ENCODE measurements at places on chromosomes 12 and 14. TPM values are rescaled to one million over a fixed set of nuclear protein-coding genes. Genes with fewer than 3 reads are reported as not detected.

GRCh38 chr14:87430810-87431209, 562.2 kb downstream of the GALC start:
- DNase-seq, result no peak

TMEM30B gene
- polyA plus RNA-seq, result not detected

GRCh38 chr12:53688134-53688533, 12.3 kb upstream of the ATP5MC2 start:
- no peak for DNase-seq

GRCh38 chr14:96422992-96423391, 31.1 kb downstream of the AK7 start:
- DNase-seq, result no peak

- no peak for DNase-seq
Observed at GRCh38 chr12:14841761-14842160, 1.6 kb downstream of the ART4 start.

COX8C gene
- polyA plus RNA-seq, result not detected

DNA sequence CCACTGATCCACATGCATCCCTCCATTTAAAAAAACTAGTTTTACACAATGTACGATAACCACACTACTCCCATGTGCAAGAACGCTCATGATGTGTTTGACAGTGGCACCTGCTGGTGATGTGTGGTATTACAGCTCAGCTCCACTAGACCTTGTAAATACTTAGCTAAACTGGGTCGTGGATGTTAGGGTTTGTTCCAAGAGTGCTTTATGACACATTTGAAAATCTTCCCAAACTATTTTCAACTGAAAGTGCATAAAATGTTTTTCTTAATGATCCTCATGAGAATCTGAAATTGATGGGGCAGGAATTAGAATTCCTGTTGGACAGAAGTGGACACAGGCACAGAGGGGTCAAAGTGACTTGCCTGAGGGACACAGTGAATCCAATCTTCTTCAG, 99.2 kb downstream of the SCARB1 start:
- peak; percentile 73 for DNase-seq

- DNase-seq, result no peak
Observed at GRCh38 chr12:107818984-107819383, 44.5 kb downstream of the ASCL4 start.

GRCh38 chr14:51554953-51555352, 96.8 kb upstream of the FRMD6 start:
- no peak for DNase-seq

DNA sequence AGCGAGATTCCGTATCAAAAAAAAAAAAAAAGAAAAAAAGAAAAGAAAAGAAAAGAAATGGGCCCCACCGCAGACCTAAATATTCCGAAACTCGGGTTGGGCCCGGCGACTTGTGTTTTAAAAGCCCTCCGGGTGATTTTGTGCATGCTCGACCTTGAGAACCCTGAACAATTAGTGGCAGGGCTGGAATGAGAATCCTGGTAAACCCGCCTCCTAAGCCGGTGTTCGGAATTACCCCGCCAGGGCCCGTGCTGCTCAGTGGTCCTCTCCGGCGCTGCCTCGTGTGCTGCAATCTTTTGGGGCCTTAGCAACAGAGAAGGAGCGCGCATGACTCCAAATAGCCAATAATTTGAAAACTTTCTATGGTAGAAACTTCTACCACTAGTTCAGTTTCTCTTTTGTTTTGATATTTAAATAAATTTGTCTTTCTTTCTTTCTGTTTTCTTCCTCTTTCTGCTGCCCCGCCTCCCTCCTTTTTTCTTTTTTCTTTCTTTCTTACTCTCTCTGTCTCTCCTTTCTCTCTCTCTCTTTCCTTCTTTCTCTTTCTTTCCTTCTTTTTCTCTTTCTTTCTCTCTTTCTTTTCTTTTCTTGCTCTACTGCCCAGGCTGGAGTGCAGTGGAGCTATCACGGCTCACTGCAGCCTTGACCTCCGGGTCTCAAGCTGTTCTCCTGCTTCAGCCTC, 1.5 kb upstream of the GALNT6 start:
- DNase-seq, result peak; percentile 71

DNA sequence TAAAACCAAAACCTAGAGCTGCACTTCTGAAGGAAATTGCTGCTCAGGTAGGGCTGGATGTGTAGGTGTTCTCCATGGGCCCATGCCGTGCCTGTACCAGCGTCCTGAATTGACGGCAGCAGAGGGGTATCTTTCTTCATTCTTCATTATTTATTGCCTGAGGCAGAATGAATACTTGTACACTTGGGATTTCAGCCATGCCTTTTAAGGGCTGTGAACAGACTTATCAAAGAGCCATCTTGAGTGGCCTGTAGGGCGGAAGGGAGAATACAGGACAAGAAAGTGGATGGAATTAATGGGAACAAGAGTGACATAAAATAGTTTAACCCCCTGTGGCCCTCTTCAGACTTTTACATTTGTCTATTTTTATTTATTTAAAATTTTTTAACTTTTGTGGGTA, 61.4 kb downstream of the RASSF3 start:
- no peak for DNase-seq

DNA sequence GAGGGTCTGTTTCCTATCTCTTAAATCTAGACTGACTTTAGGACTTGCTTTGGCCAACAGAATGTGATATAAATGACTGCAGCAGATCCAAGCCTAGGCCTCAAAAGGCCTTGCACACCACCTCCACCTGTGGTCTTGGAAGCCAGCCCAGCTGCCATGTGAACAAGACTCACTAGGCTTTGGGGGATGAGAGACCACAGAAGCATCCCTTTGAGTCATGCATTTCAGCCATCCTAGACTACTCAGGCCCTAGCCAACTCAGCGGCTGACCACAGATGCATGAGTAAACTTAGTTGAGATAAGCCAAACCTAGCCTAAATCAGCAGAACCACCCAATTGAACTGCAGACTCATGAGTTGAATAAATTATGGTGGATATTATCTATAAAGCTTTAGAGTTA, 87.7 kb downstream of the KCNH5 start:
- no peak for DNase-seq

HOXC12 gene
- not detected for polyA plus RNA-seq

GRCh38 chr12:109084425-109084824, 8.8 kb downstream of the ALKBH2 start:
- no peak for DNase-seq

DNA sequence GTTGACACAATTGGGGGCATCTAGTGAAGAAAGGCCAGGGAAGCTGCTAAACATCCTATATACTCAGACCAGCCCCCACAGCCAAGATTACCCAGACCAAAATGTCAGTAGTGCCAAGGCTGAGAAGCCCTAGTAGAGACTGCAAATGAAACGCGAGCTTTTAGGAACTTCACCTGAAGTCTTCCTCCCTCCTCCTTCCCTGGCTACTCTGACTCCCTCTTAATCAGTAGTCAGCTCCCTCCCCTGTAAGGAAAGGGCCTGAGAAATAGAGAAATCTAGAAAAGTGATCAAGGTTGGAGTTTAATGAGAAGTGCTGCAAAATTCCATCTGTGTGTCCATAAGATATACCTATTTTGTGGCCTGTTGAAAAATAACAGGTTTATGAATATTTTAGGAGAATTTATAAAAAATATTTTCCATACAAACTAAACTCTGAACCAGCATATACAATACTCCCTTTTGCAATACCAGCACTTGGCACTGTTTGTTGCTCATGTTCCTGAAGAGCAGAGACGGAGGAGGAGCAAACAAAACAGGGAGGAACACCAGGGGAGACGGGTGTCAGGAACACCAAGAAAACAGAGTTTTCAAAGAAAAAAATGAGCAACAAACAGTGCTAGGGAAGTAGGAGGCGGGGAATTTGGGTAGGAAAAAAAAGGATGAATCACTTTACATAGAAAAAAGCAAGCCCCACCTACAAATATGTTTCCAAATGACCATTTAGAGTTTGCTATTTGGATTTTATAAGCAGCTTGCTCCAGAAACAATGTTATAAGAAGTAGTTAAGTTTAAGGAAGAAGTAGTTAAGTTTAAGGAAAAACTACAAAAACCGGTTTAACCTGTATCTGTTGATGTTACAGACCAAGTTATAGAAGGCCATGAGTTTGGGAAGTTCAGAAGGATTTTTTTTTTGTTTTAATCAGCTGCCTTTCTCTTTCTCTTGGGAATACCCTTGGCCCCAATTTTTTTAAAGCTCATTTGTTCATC, 282.1 kb upstream of the GRIP1 start:
- no peak for DNase-seq

INHBC gene
- not detected for polyA plus RNA-seq

DNA sequence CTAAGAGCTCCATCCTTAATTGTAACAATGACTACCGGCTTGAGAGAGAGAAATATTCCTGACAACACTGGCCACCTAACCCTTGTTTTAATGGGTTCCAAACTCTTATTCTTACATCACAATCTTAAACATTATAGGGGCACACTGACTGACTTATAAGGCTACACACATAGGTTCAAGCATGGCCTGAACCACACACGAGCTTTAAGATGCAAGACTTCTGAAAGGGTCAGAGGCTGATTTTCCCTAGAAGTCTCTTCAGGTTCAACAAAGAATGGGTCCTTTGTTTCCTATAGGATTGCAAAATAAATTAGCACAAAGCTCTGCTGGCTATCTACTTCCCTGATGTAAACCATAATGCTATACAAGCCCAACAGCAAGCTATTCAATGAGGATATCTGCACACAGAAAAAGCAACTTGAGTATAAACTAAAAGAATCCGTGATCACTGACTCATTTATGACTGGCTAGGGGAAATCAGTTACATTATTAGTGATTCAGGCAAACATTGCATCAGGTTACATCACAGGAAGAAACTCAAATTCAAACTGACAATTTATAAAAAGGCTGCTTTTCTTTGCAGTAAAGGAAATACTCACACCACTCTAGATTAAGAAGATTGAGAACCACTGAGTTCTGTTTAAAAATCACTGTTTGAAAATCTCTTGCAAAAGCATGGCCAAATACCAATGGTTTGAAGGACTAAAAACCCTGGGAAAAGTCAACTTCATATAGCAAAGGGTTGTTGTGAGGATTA, 8.5 kb downstream of the BTG1 start:
- DNase-seq, result peak; percentile 88

STON2 gene
- polyA plus RNA-seq, result 2.1 TPM

DNA sequence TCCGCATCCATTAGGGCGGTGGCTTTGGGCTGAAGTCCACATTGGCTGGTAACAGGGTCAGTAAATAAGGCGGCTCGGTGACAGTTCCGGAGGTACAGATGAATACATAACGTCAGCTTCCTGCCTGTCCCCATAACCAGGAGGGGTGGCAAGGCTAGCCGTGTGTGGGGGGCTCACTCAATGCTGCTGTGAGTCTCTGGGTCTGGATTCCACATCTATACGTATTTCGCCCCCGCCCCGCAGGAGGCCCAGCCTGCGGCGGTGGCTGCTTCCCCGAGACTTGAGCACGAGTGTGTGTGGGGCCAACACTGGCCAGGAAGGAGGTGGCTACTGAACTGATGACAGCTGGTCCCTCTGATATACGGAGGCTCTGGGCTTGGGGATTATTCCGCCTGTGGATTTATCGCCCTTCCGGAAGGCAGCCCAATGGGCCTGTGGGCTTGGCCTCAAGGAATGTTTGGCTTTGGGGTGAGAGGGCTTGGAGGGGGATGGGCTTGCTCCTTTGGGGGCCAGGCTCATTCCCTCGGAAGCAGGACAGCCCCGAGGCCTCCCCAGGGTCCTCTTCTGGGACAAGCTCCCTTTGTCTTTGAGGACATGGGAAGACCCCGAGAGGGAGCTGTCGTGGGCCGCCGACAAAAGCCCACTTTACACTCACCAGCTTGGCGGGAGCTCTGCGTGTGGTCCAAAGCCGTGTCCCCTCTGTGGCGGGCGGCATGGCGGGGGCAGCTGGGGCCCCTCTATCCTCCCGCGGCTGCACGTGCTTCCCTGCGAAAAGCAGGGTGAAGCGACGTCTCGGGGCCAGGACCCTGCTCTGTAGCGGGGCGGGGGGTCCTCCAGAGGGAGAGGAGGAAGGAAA, 82.1 kb downstream of the KIF26A start:
- DNase-seq, result no peak

- DNase-seq, result no peak
Observed at GRCh38 chr12:11849757-11850504, 200.5 kb downstream of the ETV6 start.

IRAK3 gene
- 58.0 TPM for polyA plus RNA-seq

- peak; percentile 25 for DNase-seq
Observed at GRCh38 chr14:61328626-61329262, 7.4 kb downstream of the PRKCH start.

- DNase-seq, result peak; percentile 89
Observed at GRCh38 chr12:10131111-10131690, 1.2 kb upstream of the CLEC7A start.

All from CD14-positive monocyte (primary cell).